CD4-positive, alpha-beta T cell (primary cell): ENCODE measurements at places on chromosomes 6 and 20.

DNA sequence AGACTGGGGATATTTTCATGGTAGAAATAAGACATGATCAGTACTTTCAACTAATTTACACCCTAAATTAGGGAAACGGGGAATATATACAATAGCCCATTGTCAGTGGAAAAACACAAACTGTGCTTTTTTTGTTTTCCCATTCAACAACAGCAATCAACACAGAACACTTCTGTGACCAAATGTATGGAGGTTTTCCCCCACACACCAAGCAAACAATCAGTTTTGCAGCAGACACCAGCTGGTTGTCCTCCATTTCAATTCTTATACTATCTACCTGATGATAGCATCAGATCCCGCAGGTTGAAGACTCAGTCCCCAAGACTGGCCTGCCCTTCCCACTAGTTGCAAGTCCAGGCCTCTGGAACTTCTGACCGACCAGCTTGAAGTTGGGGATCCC is 4.5 kb downstream of the HINT3 start:
- DNase-seq: no peak

GRCh38 chr6:102986086-102986485 is 1592.6 kb downstream of the GRIK2 start:
- DNase-seq: no peak

DNA sequence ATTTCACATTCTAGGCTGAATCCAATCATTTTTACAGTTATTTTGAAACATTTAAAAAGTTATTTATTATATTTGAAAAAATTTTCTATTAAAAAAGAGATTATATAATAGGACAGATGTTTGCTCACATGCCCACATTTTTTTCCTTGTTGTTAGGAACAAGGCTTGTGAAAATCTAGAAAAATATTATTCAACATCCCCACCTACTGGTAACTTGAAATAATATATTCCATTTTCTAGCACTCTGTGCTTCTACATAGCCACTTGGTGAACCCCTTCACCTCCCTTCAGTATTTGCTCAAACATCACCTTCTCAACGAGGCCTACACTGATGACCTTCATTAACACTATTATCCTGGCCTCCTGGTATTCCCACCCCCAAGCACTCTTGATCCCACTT is 18.3 kb upstream of the GPRC6A start:
- no peak for DNase-seq

DNA sequence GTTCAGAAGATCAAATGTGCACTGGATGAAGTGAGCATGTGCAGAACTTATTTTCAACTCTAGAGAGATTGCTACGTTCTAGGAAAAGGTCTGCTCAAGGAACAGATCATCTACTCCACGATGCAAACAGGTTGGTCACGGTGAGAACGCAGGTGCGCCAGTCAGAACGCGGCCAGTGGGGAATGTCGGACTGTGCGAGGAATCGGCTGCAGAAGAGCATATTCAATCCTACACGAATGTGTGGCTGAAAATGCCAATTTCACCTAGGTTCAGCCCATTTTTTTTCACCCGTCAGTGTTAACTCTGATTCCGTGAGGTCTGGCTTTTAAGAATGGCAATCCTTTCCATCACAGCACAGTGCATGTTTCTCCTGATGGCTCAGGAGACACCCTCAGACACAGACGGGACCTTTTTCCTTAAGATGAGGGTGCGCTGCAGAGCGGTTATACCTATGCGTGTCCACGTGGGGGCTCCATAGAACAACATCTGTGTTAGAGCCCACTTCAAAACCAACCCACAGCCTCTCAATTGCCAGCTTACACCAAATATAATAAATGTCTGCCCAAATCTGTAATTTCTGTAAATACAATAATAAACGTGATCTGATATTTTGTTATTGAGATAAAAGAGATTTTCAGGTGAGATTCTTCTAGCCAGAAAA is 250.4 kb downstream of the FOXA2 start:
- no peak for DNase-seq

DNA sequence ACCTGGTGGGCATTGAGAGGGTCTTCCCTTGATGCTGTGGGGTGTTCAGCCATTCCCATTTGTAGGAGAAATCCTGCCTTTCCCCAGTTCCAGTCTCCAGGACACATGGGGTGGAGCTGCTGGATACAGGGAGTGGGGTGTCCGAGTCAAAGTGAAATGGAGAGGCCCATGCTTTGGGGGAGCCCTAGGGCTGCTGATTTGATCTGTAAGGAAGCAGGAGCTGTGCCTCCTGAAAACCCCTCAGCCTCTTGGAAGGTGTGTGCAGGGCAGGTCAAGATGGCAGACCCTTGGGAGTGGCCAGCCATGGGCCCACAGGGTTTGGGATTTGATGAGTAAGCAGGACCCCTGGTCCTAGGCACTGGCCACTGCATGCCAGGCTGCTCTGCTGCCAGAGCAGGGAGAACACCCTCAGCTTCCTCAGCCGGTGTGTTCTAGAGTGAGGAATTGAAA is 82.0 kb downstream of the SERAC1 start:
- DNase-seq: no peak

DNA sequence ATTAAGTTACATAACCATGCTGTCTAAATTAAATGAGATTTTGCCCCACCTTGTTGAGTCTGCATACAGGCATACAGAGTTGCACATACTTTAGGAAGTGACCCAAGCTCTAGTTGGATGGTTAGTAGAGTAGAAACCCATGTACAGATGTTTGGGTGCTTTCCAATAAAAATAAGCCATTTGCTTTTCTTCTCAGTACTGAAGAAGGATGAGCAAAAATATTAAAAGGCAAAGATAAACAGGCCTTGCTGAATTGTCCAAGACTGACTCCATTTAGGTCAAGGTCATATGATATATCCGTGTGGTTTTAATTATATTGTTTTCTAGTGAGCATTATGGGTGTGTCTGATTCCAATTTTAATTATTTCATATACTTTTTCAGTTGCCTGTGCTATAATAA is 589.4 kb downstream of the RFPL4B start:
- no peak for DNase-seq

DNA sequence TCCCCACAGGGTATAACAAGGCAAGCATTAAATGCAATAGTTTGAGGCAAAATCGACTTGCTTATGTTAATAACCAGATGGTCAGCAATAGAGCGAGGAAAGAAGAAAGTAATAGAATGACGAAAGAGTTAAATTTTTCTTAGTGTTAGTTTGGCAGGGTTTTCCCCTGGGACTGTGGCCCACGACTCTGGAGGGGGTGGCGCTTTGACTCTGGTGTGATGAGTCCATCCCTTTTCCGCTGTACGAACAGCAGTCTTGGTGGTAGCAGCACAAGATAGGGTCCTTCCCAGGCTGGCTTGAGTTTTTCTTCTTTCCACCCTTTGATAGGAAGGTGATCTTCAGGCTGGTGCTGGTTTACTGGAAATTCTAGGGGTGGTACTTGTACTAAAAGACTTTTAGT is 69.2 kb upstream of the GMDS start:
- DNase-seq: no peak

- DNase-seq: no peak
Observed at GRCh38 chr20:341682-342081, 5.2 kb upstream of the NRSN2 start.

GRCh38 chr6:79600812-79601609 is 30.1 kb upstream of the SH3BGRL2 start:
- no peak for DNase-seq

DNA sequence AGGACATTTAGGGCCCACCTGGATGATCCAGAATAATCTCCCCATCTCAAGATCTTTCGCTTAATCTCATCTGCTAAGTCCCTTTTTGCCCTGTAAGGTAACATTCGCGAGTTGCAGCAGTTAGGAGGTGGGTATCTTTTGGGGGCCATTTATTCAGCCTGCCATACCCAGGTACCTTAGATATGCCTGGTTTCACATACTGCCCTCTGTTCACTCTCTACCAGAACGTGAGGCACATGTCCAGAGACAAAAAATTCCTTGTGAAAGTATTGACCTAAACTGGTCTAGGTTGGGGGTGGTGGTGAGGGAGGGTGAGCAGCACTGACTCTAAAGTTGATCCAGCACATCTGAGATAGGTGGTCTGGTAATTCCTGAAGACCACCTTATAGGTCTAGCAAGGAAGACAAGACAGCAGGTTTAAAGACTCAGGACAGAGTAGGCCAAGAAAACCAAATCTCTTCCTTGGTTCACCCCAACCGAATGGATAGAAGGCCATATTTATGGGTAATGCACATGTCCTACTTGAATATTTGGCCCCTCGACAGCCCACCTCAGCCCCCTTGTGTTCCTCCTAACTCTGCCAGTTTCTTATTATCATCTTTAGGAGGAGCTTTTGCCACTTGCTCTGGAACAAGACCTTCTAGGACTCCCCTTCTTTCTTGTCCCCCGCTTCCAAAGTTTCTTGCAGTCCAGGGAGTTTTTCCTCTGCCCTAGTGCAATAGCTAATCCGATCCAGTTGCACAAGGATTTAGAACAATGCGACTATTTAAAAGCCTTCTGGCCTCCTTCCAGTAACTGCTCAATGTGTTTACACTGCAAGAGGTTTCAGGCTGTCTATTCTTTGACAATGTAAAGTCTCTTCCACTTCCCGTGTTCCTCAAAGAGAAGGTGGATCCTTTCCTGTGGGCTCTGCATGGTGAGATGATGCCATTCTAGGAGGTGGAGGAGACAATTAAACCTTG is 213.0 kb upstream of the LAMP5 start:
- DNase-seq: no peak

DNA sequence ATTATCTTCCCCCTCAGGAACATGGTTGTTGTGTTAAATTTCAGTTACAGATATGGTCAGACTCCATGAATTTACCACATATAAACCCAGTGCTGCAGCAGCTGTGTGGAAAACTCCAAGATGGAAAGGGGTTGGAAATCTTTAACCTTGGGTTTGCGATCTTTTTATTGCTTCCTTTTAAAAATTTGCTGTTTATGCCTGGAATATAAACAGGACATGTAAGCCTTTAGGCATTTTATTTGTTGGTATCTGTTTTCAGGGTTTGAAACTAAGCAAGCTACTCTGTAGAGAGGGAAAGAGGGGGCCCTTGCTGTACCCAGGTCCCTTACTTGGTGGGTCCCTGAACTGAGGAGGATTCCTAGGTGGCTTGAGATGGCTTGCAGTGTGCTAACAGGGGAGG is 778 bp downstream of the PKIG start:
- no peak for DNase-seq

DNA sequence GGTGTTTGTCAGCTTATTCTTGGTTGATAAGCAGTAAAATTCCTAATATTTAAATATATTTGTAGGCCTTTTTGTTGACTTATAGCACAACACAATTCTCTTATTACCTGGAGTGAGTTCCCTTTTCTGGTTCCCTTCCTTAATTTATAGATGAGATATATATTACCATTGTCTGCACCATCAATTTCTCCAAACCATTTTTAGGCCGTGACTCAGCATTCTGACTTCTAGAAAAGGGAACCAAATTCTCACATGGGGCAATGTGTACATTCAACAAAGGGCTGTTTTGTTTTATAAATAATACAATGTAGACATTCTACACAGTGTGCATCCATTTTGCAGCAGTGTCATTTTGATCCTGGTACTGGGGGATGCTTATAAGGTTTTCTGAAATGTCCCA is 52.8 kb downstream of the NCOA7 start:
- DNase-seq: no peak

DNA sequence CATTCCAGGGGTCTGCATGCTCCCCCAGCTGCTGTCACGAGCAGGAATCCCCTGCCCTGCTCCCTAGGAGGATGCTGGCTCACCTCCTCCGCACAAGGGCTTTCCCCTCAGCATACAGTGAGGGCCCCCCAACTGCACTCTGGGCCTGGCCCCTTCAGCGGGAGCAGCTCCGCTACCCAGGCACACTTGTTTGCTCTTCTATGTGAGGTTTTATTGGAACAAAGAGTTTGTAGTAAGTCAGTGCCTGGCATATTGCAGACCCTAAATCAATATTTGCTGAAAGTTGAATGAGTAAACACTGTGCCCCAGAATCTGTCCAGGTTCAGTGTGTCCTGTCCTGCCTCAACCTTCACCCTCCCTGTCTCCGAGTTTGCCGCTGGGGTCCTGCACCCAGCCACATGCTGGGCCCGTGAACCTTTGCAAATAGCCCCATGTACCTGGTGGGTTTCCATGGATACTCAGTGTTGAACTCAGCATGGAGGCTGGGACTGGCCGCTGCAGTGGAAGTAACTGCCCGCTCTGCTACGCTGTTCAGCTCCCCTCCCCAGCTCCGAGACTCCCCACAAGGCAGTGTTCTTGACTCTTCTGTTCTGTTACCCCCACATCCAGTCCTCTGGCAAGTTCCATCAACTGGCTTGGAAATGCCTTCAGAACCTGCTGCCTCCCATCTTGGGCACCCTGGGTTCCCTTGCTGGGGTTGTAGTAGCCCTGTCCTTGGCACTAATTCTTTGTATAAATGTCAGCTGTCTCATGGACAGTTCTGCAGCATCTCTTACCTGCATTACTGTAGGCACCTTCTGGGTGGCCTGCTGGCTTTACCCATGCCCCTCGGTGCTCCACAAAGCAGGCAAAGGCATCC is 15.7 kb downstream of the SLC22A1 start:
- no peak for DNase-seq

DNA sequence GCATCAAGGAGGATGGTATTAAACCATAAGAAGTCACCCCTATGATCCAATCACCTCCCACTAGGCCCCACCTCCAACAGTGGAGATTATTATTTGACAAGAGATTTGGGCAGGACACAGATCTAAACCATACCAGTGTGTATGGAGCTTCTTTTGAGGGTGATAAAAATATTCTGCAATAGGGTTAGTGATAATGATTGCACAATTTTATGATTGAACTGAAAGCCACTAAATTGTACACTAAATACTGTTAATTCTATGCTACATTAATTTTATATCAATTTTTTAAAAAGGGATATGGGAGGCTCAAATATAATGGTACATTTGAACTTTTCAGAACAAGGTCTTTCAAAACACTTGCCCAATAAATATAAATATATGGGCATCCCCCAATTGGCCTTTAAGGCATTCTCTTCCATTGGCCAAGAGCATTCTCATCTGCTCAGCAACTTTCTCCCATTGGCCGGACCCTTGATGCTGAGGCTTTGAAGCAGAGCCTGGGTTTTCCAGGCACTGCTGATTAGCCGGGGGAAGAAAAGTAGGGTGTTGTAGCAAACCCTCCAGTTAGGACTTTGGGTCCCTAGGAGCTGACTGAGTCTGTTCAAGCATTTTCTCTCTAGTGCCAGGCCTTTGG is 209.9 kb downstream of the LRFN2 start:
- DNase-seq: no peak

DNA sequence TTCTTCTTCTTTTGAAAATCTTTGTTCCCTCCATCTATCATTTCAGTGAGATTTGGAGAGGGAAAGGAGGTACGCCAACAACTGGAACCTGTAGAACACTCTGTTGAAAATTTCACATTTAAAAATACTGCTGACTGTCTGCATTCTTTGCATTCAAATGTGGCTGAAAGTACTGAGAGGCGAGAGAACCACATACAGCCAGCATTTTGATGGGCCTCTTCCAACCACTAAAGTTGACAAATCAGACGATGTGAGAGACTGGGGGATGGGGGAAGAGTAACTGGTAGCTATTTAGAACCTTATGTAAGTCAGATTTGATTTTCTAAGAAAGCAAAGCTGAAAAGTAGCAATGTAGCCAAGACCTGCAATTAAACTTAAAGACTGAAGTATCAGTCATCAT is 77.5 kb downstream of the FKBP5 start:
- peak; percentile 63 for DNase-seq

DNA sequence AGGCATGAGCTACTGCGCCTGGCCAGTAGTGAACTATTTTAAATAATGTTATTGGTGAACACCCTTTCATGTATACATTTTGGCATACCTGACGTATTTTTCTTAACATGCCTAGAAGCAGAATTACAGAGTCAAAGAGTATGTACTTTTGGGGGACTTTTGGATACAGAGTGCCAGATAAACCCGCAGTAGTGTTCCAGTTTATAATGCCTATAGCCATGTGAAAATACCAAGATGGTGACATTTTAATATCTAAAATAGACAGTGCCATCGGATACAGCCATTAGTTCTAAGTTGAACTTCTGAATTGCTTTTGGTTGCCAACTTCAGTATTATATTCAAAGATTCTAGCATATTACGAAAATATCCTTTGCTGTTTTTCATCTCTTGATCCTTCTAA is 20.3 kb downstream of the TM9SF4 start:
- no peak for DNase-seq
